Suppressor macrophage treated with lipopolysaccharide for 4 hours (primary cell): ENCODE measurements at places on chromosomes 2 and 18.
A peak's percentile ranks its signal among the peaks of the same experiment; 100 is the strongest.

GRCh38 chr18:12645751-12646203 lies 12.1 kb downstream of the SPIRE1 start:
- no peak for DNase-seq

GRCh38 chr2:230891509-230891908 lies 26.8 kb downstream of the ITM2C start:
- DNase-seq, result no peak

DNA sequence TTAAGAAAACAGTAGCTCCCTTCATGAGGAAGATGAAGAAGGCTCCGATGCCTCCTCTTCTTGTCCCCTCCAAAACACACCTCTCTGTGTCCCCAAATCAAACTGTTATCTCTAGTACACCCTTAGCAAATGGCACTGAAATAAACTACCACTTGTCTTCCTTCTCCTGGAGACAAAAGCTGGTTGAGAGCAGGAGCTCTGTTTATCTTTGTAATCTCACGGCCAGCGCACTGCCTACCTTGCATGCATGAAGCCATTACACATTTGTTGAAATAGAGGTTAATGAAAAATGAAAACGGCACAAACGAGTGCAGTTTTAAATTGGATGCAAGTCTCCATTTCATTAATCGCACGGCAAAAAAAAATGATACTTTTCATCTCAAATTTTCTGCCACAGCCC lies 113.7 kb downstream of the EPB41L3 start:
- DNase-seq, result no peak

DNA sequence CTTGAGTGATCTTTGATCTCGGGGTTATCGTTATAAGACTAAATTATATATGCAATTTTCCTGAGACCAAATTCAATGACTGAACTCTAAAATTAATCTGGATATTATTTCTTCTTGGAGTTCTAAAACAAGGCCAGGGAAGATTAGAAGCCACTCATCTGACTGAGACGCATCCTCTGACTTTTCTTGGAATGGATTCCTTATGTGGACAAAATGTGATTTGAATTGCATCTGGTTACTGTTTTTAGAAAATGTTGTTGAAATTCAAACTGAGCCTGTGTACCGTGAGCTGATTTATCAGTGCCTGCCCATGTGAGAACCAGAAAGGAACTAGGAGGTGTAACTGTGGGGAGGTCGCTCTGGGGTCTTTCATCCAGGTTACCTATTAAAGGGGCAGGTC lies 330.8 kb downstream of the OSR1 start:
- no peak for DNase-seq

DNA sequence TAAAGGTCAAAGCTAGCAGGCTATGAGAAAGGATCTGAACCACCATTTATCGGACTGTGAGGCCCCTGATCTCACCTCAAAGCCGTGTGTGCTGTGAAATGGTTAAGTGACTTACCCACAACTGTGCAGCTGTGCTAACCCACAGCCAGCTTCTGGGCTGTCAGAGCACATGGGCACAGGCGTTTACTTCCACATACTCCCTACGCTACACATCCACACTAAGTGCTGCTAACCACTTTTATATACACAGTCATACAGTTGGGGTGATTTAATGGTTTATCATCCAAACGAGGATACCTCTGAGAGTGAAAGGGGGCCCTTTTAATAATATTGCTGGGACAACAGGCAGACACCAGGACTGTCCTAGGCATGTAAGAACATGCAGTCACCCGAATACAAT lies 37.3 kb downstream of the CYRIA start:
- DNase-seq, result peak; percentile 55

DNA sequence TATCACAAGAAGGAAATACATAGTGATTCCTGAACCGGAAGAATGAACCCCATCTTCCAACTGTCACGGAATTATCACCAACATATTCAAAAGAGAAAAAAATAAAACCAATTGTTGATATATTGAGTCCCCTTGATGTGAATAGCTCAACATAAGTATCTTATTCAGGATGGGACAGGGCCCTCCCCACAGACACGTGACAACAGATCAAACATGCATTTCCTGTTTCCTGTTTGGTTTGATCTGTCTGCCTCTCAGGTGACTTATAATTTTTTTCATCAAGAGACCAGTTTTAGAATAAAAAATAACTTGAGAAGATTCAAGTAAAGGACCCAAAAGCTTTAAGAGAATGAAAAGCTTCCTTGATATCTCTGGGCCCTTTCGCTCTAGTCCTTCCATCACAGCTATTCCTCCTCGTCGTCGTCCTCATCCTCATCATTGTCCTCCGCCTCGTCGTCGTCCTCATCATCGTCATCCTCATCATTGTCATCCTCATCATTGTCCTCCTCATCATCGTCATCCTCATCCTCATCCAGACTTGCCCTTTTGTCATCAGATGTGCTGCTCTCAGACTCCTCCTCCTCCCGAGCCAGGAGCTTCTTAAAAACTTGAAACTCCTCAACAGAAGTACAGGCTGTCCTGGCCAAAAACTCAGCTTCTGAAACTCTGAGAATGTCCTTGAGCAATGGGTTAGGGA lies 6.3 kb downstream of the MTERF4 start:
- DNase-seq, result no peak

GRCh38 chr2:226466124-226466523 lies 333.5 kb downstream of the IRS1 start:
- no peak for DNase-seq

GRCh38 chr18:9612215-9612830 lies 2.0 kb downstream of the PPP4R1 start:
- DNase-seq, result peak; percentile 26

GRCh38 chr2:183292028-183292427 lies 167.8 kb downstream of the NUP35 start:
- DNase-seq, result no peak

- no peak for DNase-seq
These were observed 32.1 kb upstream of the DOCK10 start for GRCh38 chr2:225074366-225074765.

GRCh38 chr2:71471276-71471675 lies 17.9 kb downstream of the DYSF start:
- DNase-seq, result no peak

- DNase-seq, result no peak
These were observed 970.4 kb downstream of the EPHA4 start for GRCh38 chr2:220601674-220602073.

DNA sequence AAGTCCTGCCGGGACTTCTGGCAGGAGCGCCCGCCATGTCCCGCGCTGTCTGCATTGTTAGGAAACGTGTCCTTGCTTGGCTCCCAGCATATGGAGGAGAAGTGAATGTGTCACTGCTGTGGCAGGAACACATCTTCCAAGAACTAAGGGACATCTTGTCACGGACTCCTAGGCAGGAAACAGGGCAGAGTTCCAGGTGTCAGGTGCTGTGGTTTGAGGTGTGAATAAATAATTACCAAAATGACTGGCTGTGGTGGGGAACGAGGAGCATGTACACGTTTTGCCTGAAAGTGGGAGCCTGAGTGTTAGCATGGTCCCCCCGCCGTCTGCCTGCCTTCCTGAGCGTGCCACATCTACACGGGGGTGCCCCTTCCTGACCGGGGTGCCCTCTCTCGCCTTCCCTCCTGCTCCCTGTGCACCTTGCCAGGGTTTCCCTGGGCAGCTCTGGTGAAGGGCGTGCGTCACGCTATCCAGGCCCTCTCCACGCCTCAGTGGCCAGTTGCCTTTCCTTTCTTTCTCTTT lies 237.5 kb downstream of the LDLRAD4 start:
- no peak for DNase-seq

DNA sequence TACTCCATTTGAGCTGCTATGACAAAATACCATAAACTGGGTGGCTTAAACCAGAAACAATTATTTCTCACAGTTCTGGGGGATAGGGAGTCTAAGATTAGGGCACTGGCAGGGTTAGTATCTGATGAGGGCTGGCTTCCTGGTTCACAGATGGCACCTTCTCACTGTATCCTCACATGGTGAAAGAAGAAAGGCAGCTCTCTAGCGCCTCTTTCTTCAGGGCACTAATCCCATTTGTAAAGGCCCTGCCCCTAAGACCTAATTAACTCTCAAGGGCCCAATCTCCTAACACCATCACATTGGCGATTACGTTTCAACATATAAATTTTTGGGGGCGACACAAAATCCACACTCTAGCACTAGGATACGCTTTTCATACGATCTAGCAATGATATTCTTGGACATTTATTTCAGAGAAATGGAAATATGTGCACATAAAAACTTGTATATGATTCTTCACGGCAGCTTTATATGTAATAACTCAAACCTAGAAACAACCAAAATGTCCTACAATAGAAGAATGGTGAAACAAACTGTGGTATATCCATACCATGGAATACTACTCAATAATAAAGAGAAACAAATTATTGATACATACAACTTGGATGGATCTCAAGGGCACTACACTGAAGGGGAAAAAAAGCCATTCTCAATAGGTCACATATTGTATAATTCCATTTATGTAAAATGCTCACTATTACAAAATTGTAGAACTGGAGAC lies 111.0 kb downstream of the BCL2L11 start:
- no peak for DNase-seq

DNA sequence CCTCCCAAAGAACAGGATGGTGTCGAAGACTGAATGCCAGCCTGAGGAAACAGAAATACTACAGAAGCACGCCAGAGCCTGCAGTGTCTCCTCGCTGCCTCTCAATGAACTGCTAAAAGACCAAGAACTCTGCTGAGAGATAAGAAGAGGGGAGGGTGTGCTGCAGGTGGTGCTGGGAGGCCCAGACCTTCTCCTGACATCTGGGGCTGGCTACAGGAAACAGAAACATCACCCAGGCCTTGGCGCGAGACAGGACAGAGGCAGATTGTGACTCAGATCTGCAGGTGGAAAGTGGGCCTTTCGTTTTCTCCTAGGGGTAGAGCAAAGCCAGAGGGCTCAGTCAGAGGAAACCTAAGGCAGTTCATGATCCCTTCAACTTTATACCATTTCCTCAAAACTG lies 250.3 kb upstream of the TCF4 start:
- no peak for DNase-seq

DNA sequence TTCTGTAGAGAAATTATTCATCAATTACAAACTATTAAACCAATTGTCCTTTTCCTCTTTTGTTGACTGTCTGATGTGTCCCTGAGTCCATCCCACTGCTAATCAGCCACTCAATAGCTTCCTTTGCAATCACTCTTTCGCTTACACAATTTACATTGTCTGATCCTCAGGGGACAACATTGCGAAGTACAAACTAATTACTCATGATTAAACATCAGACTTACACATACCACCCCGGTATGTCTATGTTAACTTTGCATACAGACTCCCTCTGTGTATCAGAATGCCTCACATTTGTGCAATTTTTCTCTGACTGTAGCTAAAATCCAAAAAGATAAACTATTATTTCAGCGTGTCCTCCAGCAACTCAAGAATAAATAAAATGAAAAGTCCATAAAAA lies 264.4 kb upstream of the REV1 start:
- DNase-seq, result peak; percentile 60

DNA sequence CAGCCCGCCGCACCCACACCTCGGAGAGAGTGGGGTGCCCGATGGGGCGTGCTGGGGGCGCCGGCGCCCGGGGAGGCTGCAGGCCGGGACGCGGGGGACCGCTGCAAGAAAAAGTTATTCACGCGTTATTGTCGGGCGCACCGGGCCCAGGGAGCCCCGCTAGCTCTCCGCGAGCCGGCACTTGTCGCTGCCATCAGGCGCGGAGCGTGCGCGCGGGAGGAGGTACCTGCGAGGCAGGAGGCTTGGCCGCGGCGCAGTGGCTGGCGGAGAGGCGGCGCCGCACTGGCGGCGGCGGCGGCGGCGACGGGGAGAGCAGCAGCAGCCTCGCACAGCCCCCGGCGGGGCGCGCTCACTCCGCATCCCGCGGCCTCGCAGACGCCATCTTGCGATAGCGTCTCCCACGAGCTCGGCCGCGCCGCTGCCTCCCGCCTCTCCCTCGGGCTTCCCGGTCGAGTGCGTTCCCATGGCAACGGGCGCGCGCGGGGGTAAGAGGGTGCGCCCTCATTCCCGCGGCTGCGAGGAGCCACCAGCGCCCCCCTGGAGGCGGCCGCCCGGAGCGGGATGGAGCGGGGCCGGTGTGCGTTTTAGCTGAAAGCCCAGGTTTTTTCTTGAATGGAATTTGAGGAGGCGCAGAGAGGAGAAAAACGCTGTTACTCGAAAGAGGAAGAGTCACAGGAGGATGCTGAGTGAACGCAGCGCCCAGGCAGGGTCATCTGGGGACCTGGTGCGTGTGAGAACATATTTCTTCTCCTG lies at the start of gene CHN1:
Gene CHN1 (minus strand): TSS at position 402 of the 753 bp plus-strand sequence. CDS start 469 bp downstream, outside the sequence.
- peak; percentile 57 for DNase-seq

DNA sequence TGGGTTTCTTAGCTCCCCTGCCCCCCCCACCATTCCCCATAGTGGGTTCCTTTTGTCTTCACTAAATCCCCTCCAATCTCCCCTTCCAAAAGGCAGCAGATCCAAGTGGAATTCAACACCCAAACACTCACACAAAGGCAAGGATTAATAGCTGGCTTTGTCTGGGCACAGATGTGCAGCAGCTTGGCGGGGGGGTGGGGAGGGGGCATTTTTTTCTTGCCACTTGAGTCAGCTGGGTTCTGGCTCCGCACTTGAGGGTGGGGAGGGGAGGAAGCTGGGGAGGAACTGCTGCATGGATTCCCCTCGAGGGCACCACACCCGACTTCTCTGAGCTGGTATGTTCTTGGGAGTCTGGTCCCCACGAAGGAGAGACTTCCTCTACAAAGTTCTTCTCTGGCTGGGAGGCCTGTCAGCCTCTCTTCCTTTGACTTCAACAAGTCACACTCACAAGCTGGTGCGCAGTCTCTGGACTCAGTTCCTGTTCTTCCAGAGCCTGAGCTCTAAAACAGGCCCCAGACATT lies 36.0 kb downstream of the SERTAD2 start:
- DNase-seq, result peak; percentile 19

DNA sequence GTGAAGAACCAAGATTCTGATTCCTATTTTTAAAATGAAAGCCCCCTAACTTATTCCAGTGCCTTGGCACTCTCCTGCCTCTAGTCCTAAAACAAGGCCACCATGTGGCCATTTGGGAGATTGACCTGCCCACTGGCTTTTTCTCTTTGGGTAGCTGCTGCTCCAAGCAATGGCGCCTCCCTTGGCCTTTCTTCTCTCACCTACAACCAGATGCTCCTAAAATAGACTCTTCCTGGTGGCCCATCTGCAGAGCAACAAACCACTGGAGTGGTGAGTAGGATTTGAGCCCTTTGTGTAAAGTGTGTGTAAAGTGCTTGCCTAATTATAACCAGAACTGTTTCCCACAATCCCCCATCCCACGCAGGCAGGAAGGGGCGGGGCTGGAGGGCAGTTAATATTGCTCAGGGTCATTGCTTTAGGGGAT lies 114.2 kb downstream of the FHOD3 start:
- no peak for DNase-seq

- DNase-seq, result no peak
These were observed 5.7 kb upstream of the NMUR1 start for GRCh38 chr2:231535961-231536360.

- no peak for DNase-seq
These were observed 4.6 kb downstream of the CHRNG start for GRCh38 chr2:232543928-232544631.
